Fibroblast of mammary gland (primary cell): ENCODE measurements at places on chromosomes 13 and 19.

- DNase-seq = peak; percentile 86
Observed at GRCh38 chr19:3335431-3336350, 30.7 kb upstream of the NFIC start.

- no peak for DNase-seq
Observed at GRCh38 chr13:31310786-31311185, 111.0 kb downstream of the B3GLCT start.

DNA sequence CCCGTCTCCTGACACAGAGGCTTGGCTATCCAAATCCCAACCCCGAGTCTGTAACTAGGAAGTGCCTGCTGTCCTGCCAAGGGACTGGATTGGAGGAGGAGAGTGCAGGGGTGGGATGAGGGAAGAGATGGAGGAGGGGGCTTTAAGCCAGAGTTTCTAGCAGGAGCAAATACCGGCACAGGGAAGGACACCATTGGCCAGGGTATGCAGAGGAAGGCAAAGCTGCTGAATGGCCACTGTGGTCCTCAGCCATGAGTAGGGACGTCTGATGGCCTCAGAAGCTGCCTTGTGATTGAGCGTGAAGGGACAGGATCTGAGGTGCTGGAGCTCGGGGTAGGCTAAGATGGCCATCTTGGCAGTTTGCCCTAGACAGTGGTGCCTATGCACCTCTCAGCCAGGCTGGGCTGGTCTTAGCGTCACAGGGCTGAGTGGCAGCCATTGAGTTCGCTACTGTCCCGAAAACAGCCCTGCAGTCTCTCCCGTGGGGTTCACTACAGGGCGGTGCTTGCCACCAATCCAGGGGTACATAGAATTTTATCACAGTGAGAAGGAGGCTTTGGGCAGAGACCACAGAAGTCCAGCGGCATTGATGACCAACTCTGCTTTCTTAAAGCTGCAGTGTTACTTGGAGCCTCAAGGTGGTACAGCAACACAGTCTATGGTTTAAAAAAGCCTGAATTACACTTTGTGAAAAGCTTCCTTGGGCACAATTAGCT lies 61.8 kb downstream of the AKAP11 start:
- DNase-seq = peak; percentile 65

- DNase-seq = no peak
Observed at GRCh38 chr13:110123041-110123809, 183.7 kb downstream of the COL4A1 start.

DNA sequence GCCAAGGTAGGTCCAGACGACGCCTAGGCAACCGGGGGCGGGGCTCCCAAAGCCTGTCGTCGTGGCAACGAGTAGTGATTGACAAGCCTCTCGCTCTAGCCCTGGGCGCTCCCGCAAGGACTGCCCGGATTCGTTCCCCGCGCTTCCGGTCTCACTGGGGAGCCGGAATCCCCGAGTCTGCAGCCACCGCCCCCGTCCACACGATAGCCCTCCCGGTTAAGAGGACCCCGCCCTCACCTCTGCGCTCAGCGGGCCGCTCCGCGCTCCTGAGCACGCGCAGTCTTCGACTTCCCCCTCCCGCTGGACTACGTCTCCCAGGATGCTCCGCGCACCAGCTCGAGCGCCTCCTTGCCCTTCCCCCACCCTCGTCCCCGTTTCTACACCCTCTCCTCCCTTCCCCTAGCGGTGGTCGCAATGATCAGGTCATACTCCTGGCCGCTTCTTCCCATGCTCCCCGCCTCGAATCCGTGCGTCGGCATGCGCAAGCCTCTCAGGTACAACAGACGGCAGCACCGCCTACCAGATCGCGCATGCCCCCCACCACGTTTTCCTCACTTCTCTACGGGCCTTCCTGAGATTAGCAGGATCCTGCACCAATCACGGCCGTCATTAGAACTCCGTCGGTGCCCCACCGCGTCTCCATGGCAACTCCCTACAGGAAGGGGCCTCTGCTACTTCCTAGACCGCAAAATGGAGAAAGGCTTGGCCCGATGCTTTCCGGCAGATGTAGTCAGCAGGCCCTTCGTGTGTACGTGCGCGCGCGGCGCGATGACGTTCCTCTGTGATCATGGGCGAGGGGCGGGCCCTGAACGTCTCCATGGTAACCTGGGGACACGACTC lies at the start of gene MZF1:
MZF1 (minus strand) TSS at position 518 of the 840 bp plus-strand sequence. CDS start 1,946 bp downstream, outside the sequence.
- DNase-seq = peak; percentile 100

GRCh38 chr13:45194081-45194939 lies 6.5 kb downstream of the KCTD4 start:
- peak; percentile 71 for DNase-seq

GRCh38 chr13:25406377-25406776 lies 34.6 kb downstream of the ATP8A2 start:
- no peak for DNase-seq

- peak; percentile 86 for DNase-seq
Observed at GRCh38 chr13:100573121-100573520, 15.5 kb downstream of the GGACT start.

GRCh38 chr13:79678100-79678499 lies 197.1 kb downstream of the NDFIP2 start:
- peak; percentile 21 for DNase-seq

DNA sequence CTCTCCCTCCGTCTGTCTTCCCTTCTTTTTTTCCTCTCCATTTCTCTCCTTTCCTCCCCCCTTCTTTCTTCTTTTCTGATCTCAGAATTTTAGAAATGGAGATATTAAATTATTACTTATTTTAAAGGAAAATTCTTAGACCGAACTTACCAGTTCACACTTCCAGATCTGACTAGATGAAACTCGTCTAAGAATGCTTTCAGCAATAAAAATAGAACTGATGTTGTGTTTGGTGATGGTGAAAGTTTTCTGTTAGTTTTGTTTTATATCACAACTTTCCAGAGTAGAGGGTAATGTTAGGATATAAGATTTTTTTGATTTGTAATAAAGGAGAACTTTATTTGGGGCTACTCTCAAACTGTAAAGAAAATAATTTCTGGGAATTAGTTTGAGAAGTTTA lies 29.9 kb downstream of the UCHL3 start:
- DNase-seq = no peak

DNA sequence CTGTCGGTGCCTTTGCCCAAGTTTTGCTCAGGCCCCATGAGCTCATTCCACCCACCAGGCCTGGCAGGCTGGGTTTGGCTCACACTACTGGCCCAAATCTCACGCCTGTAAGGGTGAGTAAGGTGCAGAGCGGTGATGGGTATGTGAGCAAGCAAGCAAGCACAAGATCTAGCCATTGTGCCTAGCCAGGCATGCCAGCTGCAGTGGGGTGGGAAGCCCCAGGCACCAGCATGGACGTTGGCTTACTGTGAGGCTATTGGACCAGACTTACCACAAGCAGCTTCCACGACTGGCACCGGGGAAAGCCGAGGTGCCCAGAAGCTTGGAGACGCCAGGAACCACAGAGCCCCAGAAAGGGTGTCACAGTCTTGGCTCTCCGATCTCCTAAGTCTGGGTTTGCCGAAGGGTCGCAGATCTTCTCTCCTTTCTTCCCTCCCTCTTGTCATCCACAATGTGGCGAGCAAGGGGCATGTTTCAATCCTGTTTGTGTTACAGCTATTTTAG lies 2659.4 kb upstream of the PCDH20 start:
- DNase-seq = no peak

- DNase-seq = no peak
Observed at GRCh38 chr13:111468037-111468959, 147.9 kb downstream of the TEX29 start.

DNA sequence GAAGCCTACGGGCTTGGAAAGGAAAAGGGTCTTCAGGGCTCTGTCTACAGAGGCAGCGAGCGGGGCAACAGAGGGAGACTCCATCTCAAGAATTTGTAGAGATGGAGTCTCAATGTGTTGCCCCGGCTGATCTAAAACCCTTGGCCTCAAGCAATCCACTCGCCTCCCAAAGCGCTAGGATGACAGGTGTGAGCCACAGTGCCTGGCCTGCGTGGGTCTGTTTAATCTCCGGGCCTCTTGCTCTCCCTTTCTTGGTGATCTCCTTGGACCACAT lies 8.1 kb downstream of the RPS9 start:
- peak; percentile 30 for DNase-seq

GRCh38 chr19:33740811-33741396 lies 55.8 kb upstream of the KCTD15 start:
- peak; percentile 25 for DNase-seq

DNA sequence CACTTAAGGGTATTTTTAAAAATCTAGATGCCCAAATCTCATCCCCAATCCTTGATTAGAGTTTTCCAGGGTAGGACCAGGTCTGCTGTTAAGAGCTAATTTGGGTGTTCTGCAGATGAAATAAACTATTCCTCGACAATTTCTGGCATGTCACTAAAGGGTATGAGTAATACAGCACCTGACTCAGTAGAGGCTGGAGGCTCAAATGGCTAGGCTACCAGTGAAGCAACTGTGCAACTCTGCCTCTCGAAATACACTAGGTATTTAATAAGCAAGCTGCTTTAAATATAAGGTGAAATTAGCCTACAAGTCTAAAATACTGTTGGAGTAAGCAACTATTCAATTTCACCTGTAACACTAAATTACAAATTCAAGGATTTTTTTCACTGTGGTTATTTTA lies 1.5 kb downstream of the RNF6 start:
- peak; percentile 69 for DNase-seq

- no peak for DNase-seq
Observed at GRCh38 chr19:32166238-32166637, 179.2 kb upstream of the ZNF507 start.

GRCh38 chr19:29680447-29680846 lies 15.2 kb downstream of the PLEKHF1 start:
- no peak for DNase-seq

GRCh38 chr19:44807162-44807561 lies 1.7 kb upstream of the BCAM start:
- DNase-seq = no peak

GRCh38 chr13:92303428-92303827 lies 905.0 kb downstream of the GPC5 start:
- peak; percentile 86 for DNase-seq

DNA sequence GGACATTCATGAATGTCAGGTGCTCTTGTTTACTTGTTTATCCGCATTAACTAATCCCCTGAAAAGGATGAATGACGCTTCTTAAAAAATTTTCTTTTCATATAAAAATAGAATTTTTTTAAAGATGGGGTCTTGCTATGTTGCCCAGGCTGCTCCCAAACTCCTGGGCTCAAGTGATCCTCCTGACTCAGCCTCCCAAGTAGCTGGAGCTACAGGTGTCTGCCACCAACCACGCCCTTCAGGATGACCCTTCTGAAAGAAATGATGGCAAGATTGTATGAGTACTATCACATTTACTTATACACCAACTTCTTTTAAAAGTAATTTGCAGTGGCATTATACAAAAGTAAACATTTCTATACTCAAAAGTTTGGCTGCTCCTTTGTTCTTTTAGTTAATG lies 6.2 kb upstream of the EBPL start:
- no peak for DNase-seq

DNA sequence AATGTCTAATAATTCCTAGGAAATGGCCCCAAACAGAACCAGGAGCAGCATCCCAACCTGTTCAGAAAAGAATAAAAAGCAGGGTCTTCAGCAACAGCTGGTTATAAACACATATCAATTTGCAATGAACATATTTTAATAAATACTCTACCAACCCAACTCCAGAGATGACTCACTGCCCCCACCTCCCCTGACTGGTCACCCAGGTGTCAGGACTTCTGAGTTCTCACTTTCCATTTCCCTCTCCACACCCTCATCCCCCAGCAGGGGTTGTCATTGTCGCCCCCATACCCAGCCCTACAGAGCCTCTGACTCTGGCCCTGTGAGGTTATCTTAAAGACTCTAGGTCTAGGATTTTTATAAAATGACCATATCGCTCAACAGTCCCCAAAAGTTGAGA lies 6.9 kb downstream of the SERPINE3 start:
- no peak for DNase-seq

DNA sequence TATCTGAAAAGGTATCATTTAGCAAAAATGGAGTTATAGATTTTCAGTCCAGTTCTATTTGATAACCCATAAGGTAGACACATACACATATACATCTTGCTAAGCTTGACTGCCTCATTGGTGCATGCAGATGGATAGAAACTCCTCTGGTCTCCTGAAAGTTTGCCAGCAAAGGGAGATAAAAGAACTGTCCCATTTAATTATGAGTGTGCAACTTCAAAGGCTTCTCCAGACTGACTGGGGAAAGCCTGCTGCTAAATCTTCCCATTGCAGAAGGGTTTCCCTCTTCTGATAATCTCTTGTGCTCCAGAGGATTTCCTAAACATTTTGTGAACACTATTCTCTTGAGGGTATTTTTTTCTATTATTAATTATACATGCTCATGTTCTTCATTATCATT lies 131.9 kb downstream of the ITGBL1 start:
- DNase-seq = no peak

DNA sequence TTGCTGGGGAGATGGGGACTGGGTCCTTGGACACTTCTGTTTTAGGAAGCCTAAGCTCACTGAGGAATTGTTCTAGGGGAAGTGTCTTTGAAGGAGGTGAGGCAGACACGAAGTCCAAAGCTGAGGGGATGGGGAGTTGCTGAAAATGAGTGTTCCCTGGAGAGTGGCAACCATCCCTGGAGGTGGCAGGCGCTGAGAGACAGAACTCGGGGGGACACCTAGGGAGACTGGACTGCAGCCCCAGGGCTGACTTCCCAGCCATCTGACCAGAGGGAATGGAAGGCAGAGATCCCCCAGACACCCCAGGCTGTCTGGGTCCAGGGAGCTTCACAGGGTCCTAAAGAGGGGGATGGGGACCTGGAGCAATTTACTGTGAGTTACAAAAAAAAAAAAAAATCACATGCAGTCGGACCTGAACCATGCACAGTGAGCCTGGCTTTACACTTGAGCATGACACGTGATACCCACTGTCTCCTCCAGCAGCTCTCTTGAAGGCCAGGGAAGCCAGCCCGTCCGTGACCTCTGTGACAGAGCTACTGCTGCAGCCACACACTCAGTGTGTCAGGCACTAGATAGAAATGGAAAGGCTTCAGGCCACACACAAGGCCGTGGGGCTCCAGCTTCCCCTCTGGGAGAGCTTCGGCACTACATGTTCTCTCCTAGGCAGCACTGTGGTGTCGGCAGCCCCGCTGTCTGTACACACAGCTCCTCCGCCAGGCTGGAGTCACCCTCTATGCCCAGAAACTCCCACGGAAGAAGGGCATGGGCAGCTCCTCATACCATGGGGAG lies 77.1 kb upstream of the KCTD15 start:
- DNase-seq = no peak

- peak; percentile 62 for DNase-seq
Observed at GRCh38 chr13:42970824-42971690, 21.0 kb downstream of the EPSTI1 start.

GRCh38 chr13:41311406-41312175 lies 524 bp downstream of the NAA16 start:
- no peak for DNase-seq

GRCh38 chr13:52348071-52348470 lies 57.9 kb downstream of the THSD1 start:
- DNase-seq = peak; percentile 94

DNA sequence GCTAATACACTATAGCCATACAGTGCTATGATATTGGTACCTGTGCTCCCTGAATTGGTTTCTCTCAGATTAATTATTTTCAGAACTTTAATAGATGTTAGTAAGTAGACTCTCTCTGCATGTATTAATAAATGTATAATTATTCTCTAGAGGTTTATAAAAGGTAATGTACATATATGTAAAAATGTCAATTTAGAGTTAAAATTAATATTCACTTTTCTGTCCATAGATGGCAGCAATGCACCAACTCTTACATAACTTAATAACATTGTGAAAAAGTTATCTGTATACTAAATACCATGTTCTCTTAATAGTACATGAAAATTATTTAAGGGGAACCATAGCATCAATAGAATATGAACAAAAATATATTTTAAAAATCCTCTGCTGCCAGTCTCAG lies 515.0 kb upstream of the KLHL1 start:
- peak; percentile 5 for DNase-seq

- no peak for DNase-seq
Observed at GRCh38 chr19:6044056-6044805, 66.1 kb downstream of the RFX2 start.
